Amygdala (tissue), 56 donors: ENCODE measurements at places on chromosomes 6 and 20.

DNA sequence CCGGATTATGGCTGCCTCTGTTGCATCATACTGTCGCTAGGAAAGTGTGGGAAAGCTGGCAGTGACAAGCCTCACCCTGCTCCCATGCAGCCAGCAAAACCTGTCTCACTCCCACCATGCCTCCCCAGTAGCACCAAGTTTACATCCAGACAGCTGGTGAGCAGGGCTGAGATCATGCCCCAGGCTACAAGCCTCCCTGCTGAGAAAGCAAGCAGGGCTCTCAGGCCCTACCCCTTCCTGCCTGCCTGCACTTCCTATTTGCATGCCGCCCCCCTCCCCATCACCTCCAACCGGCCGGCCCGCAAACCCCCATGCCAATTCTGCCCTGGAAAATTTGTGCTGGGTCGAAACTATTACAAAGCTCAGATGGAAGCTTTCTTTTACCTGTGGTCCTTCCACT, 408.2 kb upstream of the FKBP1C start:
- DNase-seq: no peak

DNA sequence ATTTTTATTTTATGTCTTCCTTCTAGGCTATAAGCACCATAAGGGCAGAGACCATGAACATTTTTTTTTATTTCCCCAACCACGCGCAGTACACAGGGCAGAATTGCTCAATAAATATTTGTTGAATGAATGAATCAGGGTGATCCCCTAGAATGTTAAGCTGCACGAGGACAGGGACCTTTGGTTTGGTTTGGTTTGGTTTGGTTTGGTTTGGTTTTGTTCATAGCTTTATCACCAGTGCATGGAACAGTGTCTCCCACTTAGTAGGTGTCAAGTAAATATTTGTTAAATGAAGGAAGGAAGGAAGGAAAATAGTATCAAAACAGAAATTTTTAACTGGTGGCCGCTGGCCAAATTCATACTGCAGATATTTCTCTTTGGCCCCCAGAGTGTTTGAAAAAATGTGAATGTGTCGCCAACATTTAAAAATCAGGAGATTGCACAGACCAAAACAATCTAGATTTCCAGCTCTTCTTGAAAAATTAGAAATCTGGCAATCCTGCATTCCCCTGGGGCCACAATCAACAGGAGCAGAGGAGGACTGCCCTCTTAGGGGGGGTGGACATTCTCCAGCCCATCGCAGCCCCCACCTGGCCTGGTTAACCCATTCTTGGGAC, 205.3 kb downstream of the EYA2 start:
- no peak for DNase-seq

- DNase-seq: no peak
These were observed 51.9 kb downstream of the RNF217 start for GRCh38 chr6:125013938-125014660.

- DNase-seq: no peak
These were observed 44.8 kb upstream of the EMILIN3 start for GRCh38 chr20:41411391-41411847.

DNA sequence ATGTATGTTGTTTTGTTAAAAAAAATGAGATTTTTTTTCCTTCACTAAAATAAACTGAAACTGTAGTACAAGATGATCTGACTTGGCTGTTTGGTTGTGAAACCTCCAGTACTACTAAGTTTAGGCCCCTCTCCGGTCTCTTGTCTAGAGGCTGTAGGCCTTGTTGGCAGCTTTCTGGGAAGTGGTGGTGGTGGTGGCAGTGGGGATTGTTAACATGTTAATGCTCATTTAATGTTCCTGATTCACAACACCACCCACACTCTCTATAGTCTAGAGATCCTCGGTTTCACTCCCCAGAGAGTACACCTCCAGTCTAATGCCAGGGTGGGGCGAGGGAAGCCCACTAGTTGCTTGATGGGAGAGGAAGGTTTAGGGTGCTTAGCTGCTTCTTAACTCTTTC, 24.1 kb downstream of the STK4 start:
- no peak for DNase-seq

GRCh38 chr6:12065321-12066140, 53.4 kb downstream of the HIVEP1 start:
- DNase-seq: no peak

- DNase-seq: no peak
These were observed 15.6 kb upstream of the RIPK1 start for GRCh38 chr6:3052481-3053230.

- DNase-seq: no peak
These were observed 8.2 kb upstream of the UBE2V1 start for GRCh38 chr20:50120935-50121693.

GRCh38 chr6:27836141-27836782, 75.9 kb downstream of the OR2B2 start:
- DNase-seq: no peak

- no peak for DNase-seq
These were observed 70.3 kb upstream of the HEY2 start for GRCh38 chr6:125679128-125679527.

GRCh38 chr6:26235302-26235670, 129.7 kb upstream of the BTN3A2 start:
- no peak for DNase-seq

- no peak for DNase-seq
These were observed 48.6 kb downstream of the TPD52L1 start for GRCh38 chr6:125201961-125202729.
